ENCODE measurements at places on chromosomes 6 and 20.

DNA sequence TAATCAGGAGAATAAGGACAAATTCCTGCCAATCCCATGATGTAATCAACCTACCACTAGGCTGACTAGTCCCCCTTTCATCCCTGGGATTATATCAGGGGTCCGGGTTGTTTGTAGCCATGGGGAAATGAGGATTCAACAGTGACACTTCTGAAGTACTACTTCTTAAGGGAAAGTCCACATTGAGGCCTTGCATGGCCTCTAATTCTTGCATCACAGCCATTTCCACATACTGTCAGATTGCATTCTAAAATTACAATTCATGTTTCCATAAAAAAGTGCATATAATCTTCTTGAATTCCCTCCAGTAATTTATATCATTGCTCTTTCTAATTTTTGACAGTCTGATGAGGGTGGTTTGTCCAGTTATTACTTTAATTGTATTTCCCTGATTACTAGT, 184.2 kb downstream of the PHF3 start:
- no peak for DNase-seq

DNA sequence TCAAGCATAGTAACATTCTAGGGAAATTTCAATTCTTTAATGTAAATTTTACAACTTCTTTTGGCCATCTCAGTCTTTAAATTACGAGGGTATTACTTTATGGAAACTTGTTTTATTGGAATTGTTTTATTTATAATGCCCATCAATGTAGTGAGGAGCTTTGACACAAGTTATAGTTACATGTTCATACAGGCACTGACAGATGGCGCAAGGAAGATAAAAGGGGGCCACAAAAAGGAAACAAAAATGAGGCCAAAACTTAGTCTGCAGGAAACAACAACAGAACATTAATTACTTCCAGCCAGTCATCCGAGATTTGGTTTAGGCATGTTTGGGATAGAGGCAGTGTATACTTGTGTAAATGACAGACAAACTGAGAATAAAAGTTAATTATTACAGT, 18.3 kb downstream of the SESN1 start:
- no peak for DNase-seq

DNA sequence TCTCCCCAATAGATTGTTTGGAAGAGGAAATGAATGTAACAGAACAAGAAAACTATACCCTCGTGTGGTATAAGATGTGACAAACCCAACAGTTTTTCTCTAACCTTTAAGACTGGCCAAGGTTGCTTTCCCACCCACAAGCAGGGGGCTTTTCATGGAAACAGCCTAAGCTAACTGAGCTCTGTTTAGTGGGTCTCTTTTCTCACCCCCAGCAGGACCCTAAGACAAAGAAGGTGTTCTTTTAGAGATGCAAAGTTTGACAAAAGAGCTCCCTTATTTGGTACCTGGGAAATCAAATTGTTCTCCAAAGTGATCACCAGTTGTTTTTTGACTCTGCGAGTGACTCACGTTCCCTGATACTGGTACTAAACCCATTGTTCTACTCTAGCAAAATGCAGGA, 59.1 kb downstream of the MBOAT1 start:
- no peak for DNase-seq

- no peak for DNase-seq
These were observed 28.5 kb upstream of the TMEM14A start for GRCh38 chr6:52642368-52642767.

GRCh38 chr6:217048-217659, 75.1 kb upstream of the DUSP22 start:
- DNase-seq: no peak

- no peak for DNase-seq
These were observed 66.6 kb downstream of the PREX1 start for GRCh38 chr20:48761023-48761785.

DNA sequence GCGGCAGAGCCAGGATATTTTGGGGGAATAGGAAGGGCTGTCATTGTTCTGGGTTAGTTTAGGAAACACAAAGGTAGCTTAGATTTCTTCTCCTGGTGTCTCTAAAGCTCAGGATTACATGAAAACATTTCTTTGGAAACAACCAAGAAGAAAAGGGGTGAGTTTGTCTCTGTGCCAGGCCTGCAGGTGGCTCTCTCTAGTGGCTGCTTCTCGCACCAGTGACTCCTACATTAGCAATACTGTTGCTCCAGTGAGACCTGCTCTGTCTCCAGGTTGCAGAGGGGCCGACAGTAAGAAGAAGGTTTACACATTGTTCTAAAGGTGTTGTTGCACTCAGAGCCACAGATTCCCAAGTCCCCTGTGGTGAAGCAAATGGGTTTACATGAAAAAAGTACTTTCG, 104.6 kb upstream of the GLP1R start:
- DNase-seq: no peak

GRCh38 chr6:138690975-138691594, 82.5 kb upstream of the CCDC28A start:
- no peak for DNase-seq

GRCh38 chr20:9710685-9711084, 128.2 kb downstream of the PAK5 start:
- no peak for DNase-seq

DNA sequence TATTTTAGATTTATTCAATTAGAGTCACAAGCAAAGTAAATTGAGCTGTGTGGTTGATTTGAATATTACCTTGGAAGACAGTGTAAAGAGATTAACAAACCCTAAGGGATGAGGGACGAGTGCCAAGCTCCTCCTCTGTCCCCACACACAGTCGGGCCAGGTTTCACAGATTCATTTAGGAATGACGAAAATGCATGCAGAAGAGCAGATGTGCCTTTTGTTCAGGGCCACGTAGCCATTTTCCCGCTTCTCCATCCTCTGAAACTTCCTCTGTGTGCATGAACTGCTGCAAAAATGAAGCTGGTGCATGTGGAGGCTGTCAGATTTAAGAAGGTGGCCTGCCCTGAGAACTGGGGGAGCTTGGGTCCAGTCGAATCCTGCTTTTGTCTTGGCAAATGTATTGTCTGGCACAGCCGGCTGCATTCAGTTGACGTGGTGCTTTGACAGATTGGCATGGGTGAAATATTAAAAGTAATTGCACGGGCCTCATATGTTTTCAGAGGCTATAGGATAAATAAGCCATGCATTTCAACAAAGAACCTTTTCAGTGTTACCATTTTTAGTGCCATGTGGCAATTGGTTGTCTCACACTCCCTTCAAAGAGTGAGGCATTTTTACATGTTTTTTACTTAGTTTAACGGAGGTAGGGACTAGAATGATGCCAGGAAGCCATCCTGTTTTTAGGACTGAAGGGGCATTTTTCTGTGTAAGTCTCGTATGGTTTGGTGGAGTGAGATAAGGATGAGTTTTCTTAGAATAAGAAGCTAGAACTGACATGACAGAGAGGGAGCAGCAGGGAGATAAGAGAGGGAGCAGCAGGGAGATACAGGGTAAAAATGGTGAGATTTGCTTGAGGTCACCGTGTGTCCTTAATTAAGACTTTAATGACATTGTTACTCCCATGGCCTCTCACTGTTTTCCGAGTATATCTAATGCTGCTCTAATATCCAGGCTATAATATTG, 361.1 kb downstream of the NRN1 start:
- DNase-seq: no peak

- DNase-seq: no peak
These were observed 179.5 kb downstream of the BTBD9 start for GRCh38 chr6:38460186-38460585.

DNA sequence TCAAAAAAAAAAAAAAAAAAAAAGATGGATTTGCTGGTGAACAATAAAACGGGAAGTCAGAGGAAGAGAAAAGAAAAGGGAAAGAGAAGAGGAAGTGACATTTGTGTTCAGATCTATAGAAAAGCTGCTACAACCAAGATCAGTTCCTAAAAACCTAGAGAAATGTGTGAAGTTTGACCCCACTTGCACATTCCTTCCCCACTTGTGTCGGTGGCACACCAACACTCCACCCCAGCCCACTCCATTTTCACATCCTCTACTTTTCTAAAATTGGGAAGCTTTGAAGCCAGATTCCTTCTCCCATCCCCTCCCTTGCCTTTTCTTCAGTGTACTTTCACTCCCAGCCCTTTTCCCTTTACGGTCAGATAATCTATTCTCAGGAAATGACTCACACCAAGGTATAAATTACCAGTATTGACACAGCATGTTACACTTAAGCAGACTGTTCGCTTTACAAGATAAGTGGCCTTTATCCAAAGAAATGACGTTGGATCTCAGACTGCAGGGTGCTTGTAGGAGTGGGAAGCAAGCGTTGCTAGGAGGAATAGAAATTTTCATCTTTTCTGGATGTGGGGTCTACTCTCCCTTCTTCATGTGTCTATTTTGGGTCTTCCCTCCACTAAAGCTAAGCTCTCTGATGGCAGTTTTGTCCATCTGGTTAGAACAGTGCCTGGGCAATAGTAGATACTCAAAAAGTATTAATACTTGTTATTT, 92.5 kb upstream of the ADGRF1 start:
- DNase-seq: no peak

DNA sequence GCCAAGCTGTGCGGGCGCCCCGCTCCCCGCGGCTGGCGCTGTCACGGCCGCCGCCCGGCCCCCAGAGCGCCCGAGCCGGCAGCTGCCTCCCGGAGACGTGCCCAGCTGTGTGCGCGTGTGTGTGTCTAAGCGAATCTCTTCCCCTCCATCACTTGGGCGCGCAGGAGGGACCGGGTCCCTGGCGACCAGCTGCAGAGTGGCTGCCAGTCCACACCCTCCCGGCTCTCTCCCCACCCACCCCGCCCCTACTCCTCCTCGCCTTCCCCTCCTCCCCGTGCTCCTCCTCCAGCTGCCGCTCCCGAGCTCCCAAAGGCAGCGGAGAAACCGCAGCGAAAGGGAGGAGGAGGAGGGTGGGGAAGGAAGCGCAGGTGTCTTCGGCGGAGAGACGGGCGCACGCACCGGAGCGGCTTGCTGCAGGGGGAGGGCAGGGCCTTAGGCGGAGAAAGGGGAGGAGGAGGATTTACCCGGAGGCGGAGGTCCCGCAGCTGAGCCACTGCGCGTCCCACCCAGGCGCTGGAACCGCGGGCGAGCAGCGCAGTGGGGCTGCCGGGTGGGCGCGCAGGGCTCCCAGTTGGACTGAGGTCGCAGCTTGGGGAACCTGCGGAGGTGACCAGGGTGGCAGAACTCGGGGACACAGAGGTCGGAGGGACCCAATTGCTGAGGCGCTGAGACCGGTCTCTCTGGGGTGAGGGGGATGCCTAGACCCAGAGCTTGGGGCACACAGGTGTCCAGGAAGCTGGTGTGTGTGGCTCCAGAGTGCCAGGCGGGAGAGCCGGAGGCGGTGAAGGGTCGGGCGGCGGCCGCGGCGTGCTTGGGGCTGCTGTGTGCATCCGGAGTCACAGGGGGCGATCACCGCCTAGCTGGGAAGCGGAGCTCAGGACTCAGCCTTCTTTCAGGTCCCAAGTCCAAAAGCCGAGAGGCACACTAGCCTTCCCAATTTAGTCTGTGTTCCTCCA, at the start of gene HS3ST5:
TSS of gene HS3ST5 (minus strand) at position 198 of the 956 bp plus-strand sequence. CDS start 280,178 bp downstream, outside the sequence.
- peak; percentile 52 for DNase-seq
